Pancreas (tissue), 10 donors: ENCODE measurements at places on chromosomes 2 and 18.

DNA sequence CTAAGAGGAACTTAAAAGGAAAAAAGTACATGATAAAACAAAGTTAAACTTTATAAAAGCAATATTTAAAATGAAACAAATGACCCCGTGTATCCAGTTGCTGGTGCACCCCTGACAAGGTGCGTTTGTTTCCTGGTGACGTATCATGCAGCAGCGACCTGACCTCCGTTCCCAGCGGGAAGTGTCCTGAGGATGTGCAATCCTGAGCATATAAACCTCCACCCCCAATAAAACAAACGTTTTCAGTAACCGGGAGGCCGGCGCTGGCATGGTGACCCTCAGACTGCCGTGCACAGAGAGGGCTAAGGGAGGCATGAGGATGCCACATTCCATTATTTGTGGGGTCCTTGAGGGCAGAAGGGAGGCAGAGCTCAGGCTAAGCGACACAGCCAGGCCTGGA lies 14.8 kb downstream of the SLC66A2 start:
- DNase-seq, result peak; percentile 49

- no peak for DNase-seq
These were observed 16.1 kb upstream of the TTLL4 start for GRCh38 chr2:218694405-218695145.

GRCh38 chr2:59726228-59727120 lies 827.0 kb downstream of the BCL11A start:
- DNase-seq, result no peak

GRCh38 chr18:35707247-35707646 lies 125.7 kb downstream of the GALNT1 start:
- no peak for DNase-seq
